ENCODE measurements at places on chromosomes 1 and 21.

GRCh38 chr21:18899261-18899660 lies 495.7 kb upstream of the TMPRSS15 start:
- no peak for DNase-seq

GRCh38 chr1:29488086-29488793 lies 251.9 kb downstream of the PTPRU start:
- no peak for DNase-seq

DNA sequence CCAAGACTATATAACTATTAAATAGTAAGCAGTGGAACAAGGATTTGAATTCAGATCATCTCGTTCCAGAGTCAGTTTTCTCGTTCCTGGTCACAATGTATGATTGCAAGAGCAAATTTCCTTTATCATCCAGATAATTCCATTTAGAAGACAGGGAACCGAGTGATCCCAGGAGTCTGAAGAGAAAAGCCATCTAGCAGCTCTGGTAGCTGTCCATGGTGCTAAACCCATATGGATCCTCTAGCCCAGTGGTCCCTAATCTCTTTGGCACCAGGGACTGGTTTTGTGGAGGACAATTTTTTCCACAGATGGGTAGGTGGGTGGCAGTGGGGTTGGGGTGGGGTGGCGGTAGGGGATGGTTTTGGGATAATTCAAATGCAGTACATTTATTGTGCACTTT lies 229.4 kb downstream of the PTPRU start:
- no peak for DNase-seq

GRCh38 chr1:156523801-156524480 lies 23.4 kb upstream of the MEF2D start:
- DNase-seq: no peak

GRCh38 chr1:231177936-231178335 lies 16.1 kb downstream of the TRIM67 start:
- no peak for DNase-seq

- DNase-seq: peak; percentile 1
Measured at GRCh38 chr1:98323388-98323787, 338.1 kb upstream of the SNX7 start.

- DNase-seq: no peak
Measured at GRCh38 chr1:42380586-42381279, at the start of gene RIMKLA. Gene RIMKLA, plus strand, starts transcription at chr1:42380792. Its CDS starts 143 bp downstream, at chr1:42380935.

GRCh38 chr1:30303387-30303786 lies 420.0 kb downstream of the MATN1 start:
- no peak for DNase-seq

DNA sequence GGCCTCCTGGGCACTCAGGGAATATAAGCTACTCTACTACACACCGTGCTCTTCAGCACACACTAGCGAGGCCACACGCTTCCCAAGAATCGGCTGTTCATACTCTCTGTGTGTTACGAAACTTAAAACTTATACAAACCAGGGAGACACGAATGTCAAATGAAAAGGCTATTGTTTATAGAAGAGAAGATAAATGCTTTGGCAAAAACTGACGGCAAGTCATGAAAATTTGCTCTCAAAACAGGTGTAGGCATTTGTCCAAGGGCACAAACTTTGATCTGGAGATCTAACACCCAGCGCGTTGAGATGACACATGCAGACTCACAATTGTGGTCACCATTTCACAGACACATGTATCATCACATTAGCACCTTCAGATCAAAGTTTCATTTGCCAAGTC lies 46.1 kb downstream of the USP48 start:
- no peak for DNase-seq

- DNase-seq: no peak
Measured at GRCh38 chr1:8477983-8478362, 160.1 kb downstream of the SLC45A1 start.

- DNase-seq: no peak
Measured at GRCh38 chr1:1058921-1059493, 15.1 kb downstream of the RNF223 start.

DNA sequence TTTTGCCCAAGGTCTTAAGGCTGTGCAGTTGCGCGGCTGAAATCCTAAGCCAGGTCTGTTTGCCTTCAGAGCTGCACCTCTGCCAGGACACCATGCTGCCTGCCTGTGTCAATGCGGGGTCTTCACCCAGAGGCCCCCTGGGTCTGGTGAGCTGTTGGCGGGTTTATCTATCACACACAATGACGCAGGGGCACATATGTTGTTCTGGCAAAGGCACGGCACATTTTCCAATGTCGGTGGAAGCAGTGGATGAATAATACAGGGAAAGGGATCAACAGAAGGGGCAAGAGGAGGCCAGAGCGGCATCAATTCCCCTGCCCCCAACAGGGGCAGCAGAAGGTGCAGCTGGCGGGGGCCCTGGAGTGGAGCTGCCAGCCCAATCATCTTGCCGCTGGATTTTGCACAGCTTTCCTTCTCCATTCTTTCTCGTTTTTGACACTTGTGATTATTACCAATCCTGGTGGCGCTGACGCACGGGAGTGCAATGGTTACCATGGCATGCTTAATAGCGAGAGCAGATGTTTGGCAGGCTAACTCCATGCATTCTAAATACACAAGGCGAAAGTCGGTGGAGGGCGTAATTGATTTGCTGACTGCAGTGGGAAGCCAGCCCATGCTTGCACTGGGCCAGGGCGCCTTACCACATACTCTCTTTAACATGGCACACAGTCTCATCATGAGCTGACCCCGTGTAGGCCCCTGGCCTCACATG lies 45.8 kb upstream of the CYP2J2 start:
- DNase-seq: no peak

- DNase-seq: no peak
Measured at GRCh38 chr1:158179301-158180041, 1.2 kb upstream of the CD1D start.

DNA sequence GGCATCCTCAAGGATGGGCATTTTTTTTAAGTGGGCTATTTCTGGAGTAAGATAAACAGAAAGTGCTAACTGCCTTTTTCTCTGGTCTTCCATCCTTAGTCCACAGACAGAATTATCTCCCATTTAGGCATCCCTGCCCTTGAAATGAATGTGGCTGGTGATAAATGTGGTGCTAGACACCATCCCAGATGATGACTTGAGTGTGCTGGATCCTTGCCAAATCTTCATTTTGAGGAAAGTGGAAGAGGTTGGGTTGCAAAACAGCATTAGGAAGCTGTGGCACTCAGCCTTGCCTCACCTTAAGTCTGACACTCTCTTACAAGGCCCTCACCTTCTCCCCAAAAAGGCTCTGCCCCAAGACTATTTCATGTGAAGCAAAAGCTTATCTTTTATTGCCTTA lies 19.2 kb downstream of the MAB21L3 start:
- no peak for DNase-seq

- no peak for DNase-seq
Measured at GRCh38 chr1:169680377-169681019, 30.9 kb downstream of the SELL start.

DNA sequence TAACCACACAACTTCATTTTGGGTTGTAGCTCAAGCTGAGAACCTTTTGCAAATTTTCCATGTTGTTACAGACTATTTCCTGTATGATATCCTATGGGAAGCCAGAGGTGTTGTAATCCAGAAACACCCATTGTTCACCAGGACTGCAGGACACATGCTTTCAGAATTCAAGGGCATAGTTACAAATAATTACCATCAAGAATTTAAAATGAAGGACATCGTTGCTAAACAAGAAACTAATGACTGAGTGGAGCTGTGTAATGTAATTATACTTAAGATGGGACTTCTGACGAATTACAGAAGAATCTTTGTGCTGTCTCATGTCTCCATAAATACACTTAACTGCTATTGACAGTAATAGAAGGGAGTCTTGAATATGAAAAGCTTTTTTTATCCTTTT lies 47.6 kb upstream of the HOOK1 start:
- DNase-seq: no peak

DNA sequence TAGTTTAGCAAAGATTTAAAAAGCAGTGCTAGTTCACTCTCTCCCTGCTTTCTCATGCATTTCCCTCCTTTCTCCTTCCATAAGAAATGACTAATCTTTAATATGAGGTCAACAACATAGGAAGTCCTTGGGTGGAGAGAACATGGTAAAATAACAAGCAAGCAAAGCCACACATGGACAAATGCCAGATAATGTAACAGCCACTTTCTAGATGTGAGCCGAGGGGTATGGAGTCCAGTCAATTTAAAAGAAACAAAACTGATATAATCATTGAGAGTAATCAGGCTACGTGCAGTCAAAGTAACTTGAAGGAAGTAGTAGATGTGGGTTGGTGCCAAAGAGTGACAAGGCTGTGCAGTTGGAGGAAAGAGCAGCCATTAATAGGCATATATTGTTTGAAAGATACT lies 69.6 kb downstream of the DUSP10 start:
- DNase-seq: no peak

- no peak for DNase-seq
Measured at GRCh38 chr1:100249155-100249536, 488 bp downstream of the DBT start.

- DNase-seq: no peak
Measured at GRCh38 chr1:165134431-165134830, 222.1 kb downstream of the LMX1A start.

- no peak for DNase-seq
Measured at GRCh38 chr21:15604413-15604812, 125.4 kb upstream of the USP25 start.

DNA sequence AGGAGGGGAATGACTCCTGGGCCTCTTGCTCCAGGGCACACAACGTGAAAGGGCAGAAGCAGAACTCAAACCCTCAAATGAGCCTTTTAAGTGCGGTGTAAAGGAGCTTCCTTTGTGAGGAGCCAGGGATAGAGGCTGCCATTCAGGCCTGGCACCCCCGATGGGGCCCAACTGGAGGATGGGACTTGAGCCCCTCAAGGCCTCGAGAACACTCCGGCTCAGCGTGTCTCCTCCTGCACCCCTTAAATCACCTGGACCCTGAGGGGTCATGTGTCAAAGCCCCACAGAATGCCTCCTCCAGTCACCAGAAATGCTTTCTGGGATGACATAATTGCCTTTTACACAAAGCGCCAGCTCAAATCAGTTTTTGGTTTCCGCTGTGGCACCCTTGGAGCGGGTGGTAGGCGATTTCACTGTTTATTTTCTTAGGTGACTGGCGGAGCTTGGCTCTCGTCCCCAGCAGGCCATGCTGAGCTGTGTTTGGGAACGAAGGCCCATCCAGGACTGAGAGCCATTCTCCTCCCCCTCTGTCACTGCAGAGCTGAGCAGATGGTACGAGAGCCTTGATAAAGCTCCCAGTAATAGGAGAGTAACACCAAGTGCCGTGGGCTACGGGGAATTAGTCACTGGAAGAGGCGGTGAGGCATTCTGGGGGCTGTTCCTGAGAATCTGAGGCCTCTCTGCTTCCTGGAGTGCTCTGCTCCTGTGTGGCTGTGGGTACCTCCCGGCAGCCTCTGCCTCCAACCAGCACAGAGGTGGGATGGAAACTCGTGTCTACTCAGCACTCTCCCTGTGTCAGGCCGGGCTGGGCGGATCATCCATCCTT lies 163.0 kb downstream of the GRIK3 start:
- DNase-seq: no peak

- DNase-seq: no peak
Measured at GRCh38 chr21:45120975-45121374, 46.6 kb downstream of the ADARB1 start.

DNA sequence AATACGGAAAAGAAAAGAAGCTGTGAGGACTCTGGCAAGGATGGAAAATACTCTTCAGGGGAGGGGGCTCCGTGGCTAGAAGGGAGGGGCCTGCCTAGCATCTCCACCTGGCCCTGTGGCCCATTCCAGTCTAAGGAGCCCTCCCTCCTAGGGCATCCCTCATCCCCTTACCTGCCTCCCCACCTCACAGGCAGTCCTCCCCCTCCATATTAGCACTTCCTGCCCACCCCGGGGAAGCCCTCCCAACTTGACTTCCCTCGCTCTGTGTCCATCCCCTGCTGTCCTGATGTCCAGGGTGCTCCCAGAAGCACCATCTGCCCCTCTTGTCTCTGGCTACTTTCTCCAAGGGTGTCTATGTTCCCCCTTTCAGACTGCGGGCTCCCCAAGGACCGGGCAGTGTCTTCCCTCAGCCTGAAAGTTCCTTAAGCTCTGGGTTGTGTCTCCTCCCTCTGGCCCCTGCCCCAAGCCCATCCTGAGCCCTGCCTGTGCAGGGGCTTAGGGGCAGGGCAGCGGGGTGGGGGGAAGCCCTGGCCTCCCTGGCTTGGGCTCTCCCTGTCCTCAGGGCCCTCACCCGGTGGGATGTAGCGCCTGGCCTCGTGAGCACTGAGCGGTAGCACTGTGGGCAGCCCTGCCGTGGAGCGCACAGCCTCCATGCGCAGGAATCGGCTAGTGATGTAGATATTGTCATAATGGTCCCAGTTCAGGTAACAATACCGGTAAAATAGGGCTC lies 3.9 kb downstream of the DCST2 start:
- no peak for DNase-seq

DNA sequence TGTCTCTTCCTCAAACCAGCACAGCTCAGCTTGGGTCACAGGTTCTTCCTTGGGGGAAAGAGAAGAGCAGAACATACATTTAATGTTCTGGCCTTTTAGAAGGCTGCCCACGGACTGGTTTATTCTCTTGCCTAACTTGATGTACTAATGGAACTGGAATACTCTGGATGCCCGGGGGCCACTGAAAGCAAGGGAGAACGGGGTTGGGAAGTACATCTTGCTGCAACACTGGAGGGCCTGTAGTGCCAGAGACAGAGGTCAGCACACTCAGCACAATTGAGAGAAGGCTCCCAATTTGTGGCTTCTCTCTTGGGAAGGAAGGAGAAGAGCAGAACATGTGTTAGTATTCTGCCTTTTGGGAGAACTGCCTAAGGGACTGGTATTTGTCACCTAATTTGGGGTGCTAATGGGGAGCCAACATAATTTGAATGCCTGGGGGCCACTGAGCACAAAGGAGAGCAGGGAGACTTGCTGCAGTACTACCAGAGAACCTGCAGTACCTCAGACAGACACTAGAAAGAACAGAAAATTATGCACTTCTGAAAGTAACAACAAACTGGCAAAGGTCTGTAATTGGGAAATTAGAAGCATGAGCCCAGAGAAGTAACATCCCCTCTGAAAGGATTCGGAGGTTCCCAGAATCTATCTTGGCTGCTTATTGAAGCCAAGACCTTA lies 14.1 kb downstream of the ZNF691 start:
- no peak for DNase-seq

GRCh38 chr1:89200663-89201062 lies 1.9 kb upstream of the GBP4 start:
- DNase-seq: no peak

DNA sequence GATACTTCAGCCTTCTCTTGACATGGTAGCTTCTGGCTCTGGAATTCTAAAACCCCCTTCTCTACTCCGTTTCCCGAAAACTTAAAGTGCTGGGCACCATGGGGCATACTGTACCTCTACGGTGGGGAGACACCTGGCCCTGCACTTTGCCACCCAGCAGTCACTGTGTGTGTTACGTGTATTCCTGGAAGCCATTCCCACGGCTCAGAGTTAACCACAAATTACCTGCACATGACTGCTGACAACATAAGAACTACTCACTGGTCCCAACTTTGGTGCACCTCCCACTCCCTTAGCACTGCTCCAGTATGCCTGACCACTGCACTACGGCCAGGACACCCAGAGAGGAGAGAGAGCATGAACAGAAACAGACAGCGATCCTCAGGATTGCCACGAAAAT lies 29.4 kb upstream of the TMPRSS2 start:
- no peak for DNase-seq

GRCh38 chr1:30652152-30652841 lies 71.1 kb downstream of the MATN1 start:
- DNase-seq: no peak
